ENCODE measurements at places on chromosomes 5 and 9.

- no peak for DNase-seq
Measured at GRCh38 chr5:54717870-54718269, 200.3 kb downstream of the SNX18 start.

DNA sequence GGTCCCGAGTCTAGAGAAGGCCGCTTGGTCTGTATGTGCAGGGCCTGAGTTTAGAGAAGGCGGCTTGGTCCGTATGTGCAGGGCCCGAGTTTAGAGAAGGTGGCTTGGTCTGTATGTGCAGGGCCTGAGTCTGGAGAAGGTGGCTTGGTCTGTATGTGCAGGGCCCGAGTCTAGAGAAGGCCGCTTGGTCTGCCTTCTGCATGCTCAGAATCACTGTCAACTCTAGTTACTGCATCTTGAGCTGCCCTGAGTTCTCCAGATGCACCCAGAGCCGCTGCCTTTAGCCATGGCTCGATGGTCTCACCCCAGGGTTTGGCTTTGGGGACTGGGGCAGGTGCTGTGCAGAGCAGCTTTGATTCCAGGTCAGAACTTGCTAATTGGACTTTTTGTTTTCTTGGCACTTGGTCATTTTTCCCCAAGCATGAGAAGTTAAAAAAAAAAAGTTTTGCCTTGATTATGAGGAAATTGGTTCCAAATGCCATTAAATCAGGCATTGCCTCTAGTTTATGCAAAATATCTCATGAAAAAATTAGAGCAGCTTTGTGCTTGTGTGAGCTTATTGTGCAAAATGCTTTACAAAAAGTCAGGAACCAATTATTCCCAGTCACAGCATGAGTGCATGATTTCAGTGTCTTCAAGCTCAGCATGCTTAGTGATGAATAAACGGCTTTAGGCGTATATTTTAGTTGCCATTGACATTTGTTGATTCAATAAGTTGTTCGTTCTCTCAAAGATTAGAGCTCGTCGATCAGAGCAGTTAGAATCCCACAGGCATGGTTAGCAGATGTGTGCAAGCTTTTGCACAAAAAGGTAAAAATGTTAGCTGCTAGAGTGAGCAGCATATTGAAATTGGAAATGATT, 25.4 kb upstream of the EXOC3 start:
- DNase-seq: no peak

- DNase-seq: no peak
Measured at GRCh38 chr5:94407023-94407422, 211.4 kb downstream of the KIAA0825 start.

GRCh38 chr5:54214722-54215121, 95.7 kb downstream of the ARL15 start:
- DNase-seq: no peak

DNA sequence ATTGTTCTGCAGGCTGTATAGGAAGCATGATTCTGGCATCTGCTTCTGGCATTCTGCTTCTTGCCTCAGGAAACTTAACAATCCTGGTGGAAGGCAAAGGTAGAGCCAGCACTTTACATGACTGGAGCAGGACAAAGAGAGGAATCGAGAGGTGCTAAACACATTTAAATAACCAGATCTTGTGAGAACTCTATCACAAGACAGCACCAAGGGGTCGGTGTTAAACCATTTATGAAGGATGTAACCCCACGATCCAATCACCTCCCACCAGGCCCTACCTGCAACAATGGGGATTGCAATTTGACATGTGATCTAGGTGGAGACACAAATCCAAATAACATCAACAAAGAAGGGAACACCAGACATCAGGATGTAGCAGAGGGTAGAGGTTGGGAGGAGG, 221.5 kb downstream of the CDH12 start:
- no peak for DNase-seq

GRCh38 chr9:107226421-107226820, 56.7 kb upstream of the RAD23B start:
- DNase-seq: peak; percentile 19

GRCh38 chr9:34994260-34994899, 4.8 kb downstream of the DNAJB5 start:
- no peak for DNase-seq

DNA sequence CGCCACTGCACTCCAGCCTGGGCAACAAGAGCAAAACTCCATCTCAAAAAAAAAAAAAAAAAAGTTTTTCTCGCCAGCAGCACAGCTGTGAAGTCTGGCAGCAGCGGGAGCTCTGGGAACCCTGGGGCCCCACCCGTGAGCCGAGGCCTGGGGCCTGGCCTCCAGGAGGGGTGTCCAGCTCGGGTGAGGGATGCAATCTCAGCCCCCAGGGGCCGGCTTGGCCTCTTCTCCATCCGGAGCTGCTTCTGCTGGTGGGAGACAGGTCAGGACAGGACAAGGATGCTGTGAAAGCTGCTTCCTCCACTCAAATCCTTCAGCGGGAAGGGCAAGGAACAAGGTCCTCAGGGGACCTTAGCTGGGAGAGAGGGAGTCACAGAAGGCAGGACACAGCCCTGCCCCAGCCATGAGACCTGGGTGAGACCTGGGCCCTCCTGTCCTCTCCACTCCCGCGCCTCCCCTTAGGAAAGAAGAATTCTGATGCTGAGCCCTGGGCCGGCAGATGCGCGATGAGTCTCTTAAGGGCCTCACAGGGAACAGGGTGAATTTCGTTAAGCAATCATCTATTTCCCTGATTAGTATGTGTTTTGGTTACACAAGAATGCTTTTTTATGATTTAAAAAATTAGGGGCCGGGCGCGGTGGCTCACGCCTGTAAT, 30.6 kb downstream of the PLPP7 start:
- DNase-seq: peak; percentile 15

DNA sequence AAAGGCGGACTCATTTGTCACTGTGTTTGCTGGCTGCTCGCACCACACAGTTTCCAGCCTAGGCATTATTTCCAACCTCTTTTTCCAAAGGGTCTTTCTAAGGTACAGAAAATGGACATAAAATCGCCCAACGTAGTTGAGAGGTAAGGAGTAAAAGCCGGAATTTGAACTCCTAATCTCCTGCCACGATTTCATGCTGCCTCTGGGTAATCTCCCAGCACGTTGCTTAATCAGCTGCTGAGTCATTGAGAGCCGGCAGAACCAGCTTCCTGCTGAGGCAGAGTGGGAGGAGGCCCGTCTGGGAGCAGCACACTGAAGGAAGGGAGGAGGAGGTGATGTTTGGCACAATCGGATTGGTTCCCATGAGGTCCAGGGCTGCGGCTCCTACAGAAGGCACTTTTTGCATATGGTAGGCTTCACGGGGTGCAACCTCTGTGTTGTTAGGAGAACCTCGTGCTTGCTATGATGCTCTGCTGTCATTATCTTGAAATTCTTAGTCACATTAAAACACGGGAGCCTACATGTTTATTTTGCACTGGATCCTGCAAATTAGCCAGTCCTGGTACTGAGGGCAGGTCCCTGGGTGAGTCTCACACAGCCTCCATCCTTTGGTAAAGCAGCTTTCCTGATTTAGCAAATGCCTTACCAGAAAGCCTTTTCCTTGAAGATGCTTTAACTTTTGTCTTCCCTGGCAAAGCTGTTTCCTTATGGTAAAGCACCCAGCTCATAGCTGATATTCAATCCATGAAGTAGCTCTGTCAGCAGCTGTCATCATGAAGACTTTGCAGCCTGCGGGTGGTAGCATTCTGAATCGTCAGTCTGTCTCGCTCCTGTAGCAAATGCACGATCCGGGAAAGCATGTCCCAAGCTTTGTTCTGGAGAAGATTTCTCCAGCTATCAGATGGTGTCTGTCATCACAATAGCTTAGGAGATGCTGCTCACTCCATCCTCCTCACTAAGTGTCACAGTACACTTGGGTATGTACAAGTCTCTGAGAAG, 191.6 kb upstream of the MSX2 start:
- peak; percentile 92 for DNase-seq

DNA sequence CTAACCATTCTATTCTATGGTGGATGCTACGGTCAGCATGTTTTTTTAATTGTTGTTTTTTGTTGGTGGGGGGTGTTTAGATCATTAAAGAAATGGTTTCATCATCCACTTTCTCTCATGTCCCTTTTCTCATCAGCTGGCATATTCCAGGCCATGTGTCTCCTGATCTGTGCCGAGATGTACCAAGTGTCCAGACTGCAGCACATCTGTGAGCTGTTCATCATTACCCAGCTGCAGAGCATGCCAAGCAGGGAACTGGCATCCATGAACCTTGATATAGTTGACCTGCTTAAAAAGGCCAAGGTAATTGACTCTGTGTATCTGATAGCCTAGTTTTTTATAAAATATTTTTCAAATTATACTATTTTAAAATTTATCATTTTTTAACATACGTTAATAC, 38.9 kb downstream of the GLRX start:
- no peak for DNase-seq

DNA sequence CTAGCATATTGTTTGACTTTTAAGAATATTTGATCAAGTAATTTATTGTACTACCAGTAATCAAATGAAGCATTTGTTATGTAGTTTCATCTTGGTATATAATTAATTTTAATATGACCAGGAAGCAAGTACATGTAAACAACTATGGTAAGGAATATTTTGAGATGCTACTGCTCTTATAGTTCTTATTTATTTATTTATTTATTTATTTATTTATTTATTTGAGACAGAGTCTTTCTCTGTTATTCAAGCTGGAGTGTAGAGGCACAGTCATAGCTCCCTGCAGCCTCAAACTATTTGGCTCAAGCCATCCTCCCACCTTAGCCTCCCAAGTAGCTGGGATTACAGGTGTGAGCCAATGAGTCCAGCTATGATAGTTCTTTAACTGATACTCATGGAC, 8.1 kb downstream of the PPIP5K2 start:
- DNase-seq: no peak

DNA sequence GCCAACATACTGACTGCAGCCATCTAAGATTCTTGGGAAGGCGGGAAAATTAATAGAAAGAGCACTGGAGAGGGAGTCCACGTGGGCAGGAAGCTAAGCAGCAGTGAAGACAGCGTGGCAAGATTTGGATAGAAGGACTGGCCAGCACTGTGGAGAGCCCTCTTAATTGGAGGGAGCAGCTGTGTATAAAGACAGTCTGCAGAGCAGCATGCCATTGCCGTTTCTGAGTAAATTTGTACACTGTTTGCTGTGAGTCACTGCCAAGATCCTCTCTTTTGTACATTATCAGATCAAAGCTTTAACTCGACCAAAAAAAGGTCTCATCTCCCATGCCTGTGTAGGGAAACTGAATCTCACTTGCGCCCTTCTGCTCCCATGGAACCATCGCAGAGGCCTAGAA, 45.3 kb downstream of the INSYN2B start:
- no peak for DNase-seq

DNA sequence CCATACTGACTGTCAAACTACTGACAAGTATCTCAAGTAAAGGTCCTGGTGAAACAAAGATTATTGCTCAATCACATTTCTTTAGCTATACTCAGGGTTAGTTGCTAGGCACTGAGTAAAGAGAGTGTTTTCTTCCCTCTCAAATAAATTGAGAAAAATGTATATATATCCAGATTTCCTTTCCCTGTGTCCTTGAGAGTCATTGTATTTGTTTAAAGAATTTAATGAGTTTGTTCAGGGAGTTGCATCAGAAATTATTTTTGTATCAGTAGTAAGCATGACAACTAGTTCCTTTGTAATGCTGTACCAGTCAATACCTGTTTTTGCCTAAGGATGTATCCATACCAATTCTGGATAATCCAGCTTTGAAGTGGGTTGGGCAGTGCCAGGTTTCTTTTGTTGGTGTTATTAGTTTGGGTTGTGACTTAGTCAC, 3.2 kb upstream of the ANKHD1 start:
- peak; percentile 61 for DNase-seq

DNA sequence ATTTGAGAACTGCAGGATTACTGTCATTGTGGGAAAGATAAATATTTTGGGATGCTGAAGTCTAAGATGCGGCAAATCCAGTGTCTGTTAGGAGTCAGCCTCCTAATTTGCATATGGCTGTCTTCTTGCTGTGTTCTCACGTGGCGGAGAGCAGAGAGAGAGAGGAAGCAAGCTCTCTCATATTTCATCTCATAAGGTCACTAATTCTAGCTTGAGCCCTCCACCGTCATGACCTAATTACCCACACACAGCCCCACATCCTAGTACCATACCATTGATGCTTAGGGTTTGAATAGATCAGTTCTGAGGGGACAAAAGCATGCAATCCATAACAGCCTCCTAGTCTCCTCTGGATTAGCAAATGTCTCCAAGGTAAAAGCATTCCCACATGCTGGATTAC, 124.5 kb downstream of the CDH12 start:
- no peak for DNase-seq

DNA sequence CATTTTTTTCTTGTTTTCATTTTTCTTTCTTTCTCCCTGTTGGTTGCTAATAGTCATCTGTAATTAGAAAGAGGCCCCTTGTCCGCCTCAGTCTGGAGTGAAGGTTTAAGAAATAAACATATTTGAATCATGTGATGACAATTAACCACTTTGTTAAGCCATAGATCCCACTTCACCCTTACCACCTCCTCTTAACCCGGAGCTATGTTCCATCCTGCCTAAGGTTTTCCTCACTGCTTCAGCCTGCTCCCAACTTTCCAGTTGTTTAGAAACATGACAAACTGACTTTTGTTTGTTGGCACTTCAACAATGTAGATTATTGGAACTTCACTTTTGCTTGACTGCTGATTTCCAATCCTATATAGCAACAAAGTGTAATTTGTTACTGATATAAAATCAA, 37.4 kb upstream of the SSBP2 start:
- no peak for DNase-seq

- peak; percentile 75 for DNase-seq
Measured at GRCh38 chr5:177607452-177608192, 7.7 kb downstream of the B4GALT7 start.

DNA sequence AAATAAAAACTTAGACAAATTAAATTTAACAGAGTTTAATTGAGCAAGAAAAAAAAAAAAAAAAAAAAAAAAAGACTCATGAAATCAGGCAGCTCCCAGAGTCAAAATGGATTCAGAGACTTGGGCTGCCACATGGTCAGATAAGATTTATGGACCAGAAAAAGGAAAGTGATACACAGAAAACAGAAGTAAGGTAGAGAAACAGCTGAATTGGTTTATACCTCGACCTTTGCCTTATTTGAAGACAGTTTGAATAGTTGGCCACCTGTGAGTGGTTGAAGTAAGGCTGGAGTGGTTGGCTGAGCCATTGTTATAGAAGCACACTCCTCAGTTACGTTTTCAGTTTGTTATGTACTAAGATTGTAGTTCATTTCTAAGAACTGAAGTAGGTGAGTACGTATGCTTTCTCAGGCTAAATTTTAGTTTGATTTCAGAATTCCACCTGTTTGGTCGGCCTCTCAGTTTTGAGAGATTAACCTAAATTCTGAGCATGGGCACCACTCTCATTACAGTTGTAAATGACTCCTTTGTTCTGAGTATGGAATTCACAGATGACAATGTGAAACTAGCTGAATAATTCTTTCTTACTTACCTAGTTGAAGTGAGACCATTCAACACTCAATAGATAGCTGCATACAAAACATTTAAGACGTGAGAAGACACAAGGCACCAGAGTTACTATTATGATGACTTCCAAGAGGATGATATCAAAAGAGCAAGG, 149.0 kb downstream of the AOPEP start:
- peak; percentile 53 for DNase-seq

- DNase-seq: no peak
Measured at GRCh38 chr5:154966081-154966841, 25.4 kb downstream of the MRPL22 start.

GRCh38 chr5:5014586-5015235, 125.4 kb upstream of the ADAMTS16 start:
- DNase-seq: no peak

- no peak for DNase-seq
Measured at GRCh38 chr5:429453-430188, 13.4 kb upstream of the EXOC3 start.

- no peak for DNase-seq
Measured at GRCh38 chr5:98173334-98173733, 600.1 kb upstream of the RGMB start.

- no peak for DNase-seq
Measured at GRCh38 chr5:148922606-148923005, 96.2 kb downstream of the ADRB2 start.

GRCh38 chr9:107316795-107317661, 33.9 kb downstream of the RAD23B start:
- no peak for DNase-seq

Measured in MV-4-11 (cell line).